ENCODE measurements at places on chromosomes 7 and 10. TPM values are rescaled to one million over a fixed set of nuclear protein-coding genes. Genes with fewer than 3 reads are reported as not detected.
A peak's percentile ranks its signal among the peaks of the same experiment; 100 is the strongest.

Gene CREB5
- total RNA-seq, result not detected

Gene LAMB4
- total RNA-seq, result not detected

Gene CNNM1
- total RNA-seq, result 0.28 TPM

Gene LRMDA
- total RNA-seq, result not detected

Gene MEPCE
- total RNA-seq, result 55.8 TPM

GRCh38 chr7:111785076-111785475, 222.8 kb upstream of the IMMP2L start:
- DNase-seq, result no peak
- H3K27ac ChIP-seq, result no peak overlapping the region
- no peaks in the 10 kb centered on the region for H3K27me3 ChIP-seq
- H3K4me3 ChIP-seq, result no peak overlapping the region

DNA sequence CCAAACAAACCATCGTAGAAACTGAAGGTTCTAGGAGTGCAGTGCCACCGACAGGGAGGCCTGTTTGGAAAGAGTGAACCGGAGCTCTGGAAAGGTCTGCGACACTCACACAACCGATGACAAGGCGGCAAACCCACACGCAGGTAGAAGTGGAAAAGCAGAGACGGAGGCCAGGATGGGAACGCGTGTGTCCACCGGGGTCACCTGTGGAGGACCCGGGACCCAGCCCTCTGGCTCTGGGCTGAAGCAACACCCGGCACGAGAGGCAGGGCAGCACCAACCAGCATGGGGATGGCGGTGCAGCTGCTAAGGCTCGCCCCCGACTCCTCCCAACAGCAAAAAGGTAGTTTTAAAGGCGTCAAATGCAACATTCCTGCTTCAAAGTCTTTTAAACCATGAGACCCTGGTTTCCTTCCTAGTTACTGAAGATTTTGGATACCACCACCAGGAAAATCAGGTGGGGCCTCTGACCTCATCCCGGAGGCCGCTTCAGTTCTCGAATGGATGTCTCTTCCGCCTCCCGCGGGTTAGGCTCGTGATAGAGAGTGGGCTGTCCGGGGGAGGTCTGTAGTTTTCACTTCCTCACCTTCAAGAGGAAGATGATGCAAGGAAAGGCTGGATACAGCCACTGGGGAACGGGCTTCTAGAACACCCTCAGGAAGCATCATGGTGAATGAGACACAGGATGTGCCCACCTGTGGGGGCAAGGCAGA, 115.5 kb downstream of the SMURF1 start:
- DNase-seq, result no peak
- no peak overlapping the region for H3K4me3 ChIP-seq
- H3K4me1 ChIP-seq, result peaks cover 3% of the 10 kb centered on the region
- no peaks in the 10 kb centered on the region for H3K27me3 ChIP-seq
- peaks cover 30% of the 10 kb centered on the region for H3K36me3 ChIP-seq

- no peaks in the 10 kb centered on the region for H3K27me3 ChIP-seq
- no peak for DNase-seq
- H3K4me3 ChIP-seq, result no peak overlapping the region
- H3K36me3 ChIP-seq, result no peaks in the 10 kb centered on the region
- no peaks in the 10 kb centered on the region for H3K4me1 ChIP-seq
Observed at GRCh38 chr10:126423732-126424491, 35.6 kb upstream of the ADAM12 start.

GRCh38 chr10:94630017-94630688, 53.4 kb upstream of the CYP2C18 start:
- DNase-seq, result peak; percentile 37
- H3K27ac ChIP-seq, result no peak overlapping the region
- no peak overlapping the region for H3K4me3 ChIP-seq
- peaks cover 3% of the 10 kb centered on the region for H3K27me3 ChIP-seq

DNA sequence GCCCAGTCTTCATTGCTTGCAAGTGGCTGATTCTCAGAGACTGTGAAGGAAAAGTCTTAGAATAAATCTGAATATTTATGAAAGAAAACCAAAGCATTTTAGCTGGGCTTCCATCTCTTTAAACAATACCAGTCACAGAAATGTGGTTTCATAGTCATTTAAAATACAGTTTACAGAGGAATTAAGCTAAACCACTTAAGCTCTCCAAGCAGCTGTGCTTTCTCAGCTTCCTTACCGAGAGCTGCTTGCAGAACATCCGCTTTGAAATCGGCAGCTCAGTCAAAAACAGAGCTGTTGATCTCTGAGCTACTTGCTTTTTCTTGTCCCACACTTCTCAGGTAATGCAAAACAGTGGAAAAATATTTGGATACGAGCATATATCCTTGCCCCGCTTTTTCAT, 134.5 kb downstream of the DYNC1I1 start:
- no peak overlapping the region for H3K27ac ChIP-seq
- peaks cover 11% of the 10 kb centered on the region for H3K27me3 ChIP-seq
- H3K4me3 ChIP-seq, result no peak overlapping the region
- H3K4me1 ChIP-seq, result no peaks in the 10 kb centered on the region
- H3K36me3 ChIP-seq, result no peaks in the 10 kb centered on the region
- no peak for DNase-seq

DNA sequence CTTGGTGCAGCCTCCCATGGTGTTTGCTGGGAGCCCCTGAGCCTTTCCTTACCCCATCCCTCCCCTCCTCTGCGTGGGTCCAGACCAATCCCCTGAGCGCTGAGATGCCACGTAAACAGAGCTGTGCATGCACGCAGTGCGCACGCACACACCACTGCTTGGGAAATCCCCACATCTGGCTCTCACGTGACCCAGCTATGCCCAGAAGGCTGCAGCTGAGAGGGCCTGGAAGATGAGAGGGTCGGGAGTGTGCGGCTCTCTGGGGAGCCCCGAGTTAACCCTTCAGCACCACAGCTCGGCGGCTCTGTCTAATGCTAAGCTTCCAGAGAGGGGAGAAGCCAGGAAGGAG, 177.2 kb downstream of the SH3PXD2A start:
- H3K27me3 ChIP-seq, result no peaks in the 10 kb centered on the region
- H3K27ac ChIP-seq, result peak overlapping the region; percentile 85
- H3K36me3 ChIP-seq, result peaks cover 1% of the 10 kb centered on the region
- peak overlapping the region; percentile 80 for H3K4me3 ChIP-seq
- H3K4me1 ChIP-seq, result peaks cover 18% of the 10 kb centered on the region

- no peaks in the 10 kb centered on the region for H3K4me1 ChIP-seq
- no peaks in the 10 kb centered on the region for H3K36me3 ChIP-seq
- DNase-seq, result no peak
- no peak overlapping the region for H3K27ac ChIP-seq
Observed at GRCh38 chr10:34187201-34187600, 627.9 kb downstream of the PARD3 start.

- H3K27me3 ChIP-seq, result peaks cover 5% of the 10 kb centered on the region
- no peak overlapping the region for H3K27ac ChIP-seq
- H3K4me1 ChIP-seq, result peaks cover 14% of the 10 kb centered on the region
- DNase-seq, result no peak
Observed at GRCh38 chr7:138924501-138925225, 56.5 kb downstream of the KIAA1549 start.

GRCh38 chr10:60430836-60431597, 41.3 kb upstream of the ANK3 start:
- no peak overlapping the region for H3K4me3 ChIP-seq
- DNase-seq, result no peak
- H3K4me1 ChIP-seq, result peaks cover 12% of the 10 kb centered on the region
- H3K27ac ChIP-seq, result no peak overlapping the region
- H3K36me3 ChIP-seq, result peaks cover 3% of the 10 kb centered on the region

GRCh38 chr10:78520737-78521430, 487.2 kb downstream of the RPS24 start:
- H3K36me3 ChIP-seq, result no peaks in the 10 kb centered on the region
- no peak overlapping the region for H3K4me3 ChIP-seq
- H3K27ac ChIP-seq, result no peak overlapping the region
- no peaks in the 10 kb centered on the region for H3K27me3 ChIP-seq
- peaks cover 6% of the 10 kb centered on the region for H3K4me1 ChIP-seq

DNA sequence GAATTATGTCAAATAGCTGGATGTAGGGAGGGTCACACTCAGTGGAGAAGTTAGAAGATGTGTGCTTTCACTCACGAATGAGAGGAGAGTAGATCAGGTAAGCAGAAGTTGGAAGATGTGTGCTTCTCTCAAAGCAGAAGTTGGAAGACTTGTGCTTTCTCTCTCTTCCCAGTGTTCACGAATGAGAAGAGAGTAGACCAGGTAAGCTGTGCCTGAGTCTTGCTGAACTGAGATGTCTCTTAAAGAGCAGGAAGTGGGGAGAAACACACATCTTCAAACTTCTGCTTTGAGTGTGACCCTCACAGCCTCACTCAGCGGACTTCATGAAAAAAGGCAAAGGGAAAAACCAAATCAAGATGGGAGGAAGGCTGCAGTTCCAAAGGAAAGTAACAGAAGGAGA, 7.0 kb upstream of the TMEM243 start:
- DNase-seq, result peak; percentile 51
- H3K27ac ChIP-seq, result no peak overlapping the region
- H3K4me3 ChIP-seq, result no peak overlapping the region
- peaks cover 1% of the 10 kb centered on the region for H3K27me3 ChIP-seq
- no peaks in the 10 kb centered on the region for H3K36me3 ChIP-seq
- peaks cover 8% of the 10 kb centered on the region for H3K4me1 ChIP-seq

- no peaks in the 10 kb centered on the region for H3K36me3 ChIP-seq
- no peak overlapping the region for H3K4me3 ChIP-seq
- H3K27me3 ChIP-seq, result peaks cover 15% of the 10 kb centered on the region
- peaks cover 18% of the 10 kb centered on the region for H3K4me1 ChIP-seq
Observed at GRCh38 chr7:44100458-44101302, 3.5 kb upstream of the AEBP1 start.

- no peak for DNase-seq
- H3K27ac ChIP-seq, result no peak overlapping the region
- H3K27me3 ChIP-seq, result peaks cover 6% of the 10 kb centered on the region
- no peaks in the 10 kb centered on the region for H3K4me1 ChIP-seq
Observed at GRCh38 chr7:22061775-22062174, 116.1 kb upstream of the CDCA7L start.

GRCh38 chr7:69217516-69218350, 380.5 kb upstream of the AUTS2 start:
- no peaks in the 10 kb centered on the region for H3K4me1 ChIP-seq
- H3K27me3 ChIP-seq, result no peaks in the 10 kb centered on the region
- H3K4me3 ChIP-seq, result no peak overlapping the region
- H3K36me3 ChIP-seq, result no peaks in the 10 kb centered on the region

DNA sequence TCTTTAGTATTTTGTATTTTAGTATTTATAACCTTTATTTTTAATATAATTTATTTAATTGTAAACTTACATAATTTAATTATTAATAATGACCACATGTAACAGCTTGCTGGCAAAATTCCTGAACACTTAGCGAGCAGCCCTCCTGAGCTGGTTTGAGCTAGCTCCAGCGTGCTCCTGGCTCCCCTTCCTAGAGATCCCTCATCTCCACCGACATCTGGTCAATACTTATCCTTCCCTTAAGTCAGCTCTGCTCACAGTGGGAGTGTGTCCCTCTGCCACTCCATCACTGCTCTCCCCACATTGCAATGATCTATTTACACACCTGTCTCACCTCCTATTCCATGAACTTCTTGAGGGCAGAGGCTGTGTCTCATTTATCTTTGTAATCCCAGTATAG, 20.6 kb upstream of the TBXAS1 start:
- no peak for DNase-seq
- H3K4me3 ChIP-seq, result no peak overlapping the region
- H3K4me1 ChIP-seq, result peaks cover 3% of the 10 kb centered on the region
- H3K36me3 ChIP-seq, result no peaks in the 10 kb centered on the region
- no peak overlapping the region for H3K27ac ChIP-seq

DNA sequence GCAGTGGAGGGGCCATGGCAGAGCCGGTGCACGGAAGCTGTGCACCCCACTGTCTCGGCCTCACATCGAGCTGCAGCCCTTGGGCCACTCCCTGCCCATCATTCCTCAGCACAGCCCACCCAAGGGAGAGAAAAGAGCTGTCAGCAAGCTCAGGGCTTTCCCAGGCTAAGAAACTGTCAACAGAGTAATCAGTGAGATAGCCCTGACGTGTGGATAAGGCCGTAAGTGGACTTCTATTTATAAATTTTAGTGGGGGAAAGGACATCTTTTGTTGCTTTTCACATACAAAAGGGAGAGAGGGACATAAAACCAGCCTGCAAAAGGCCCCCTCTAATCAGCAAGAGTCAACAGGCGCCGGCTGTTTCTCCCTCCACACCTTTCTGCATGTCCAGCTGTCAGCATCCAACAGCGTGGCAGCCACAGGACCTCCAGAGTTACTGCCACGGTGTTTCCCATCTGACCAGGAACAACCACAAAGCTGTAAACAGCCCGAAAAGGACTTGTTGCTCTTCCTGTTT, 56.8 kb upstream of the DDC start:
- H3K36me3 ChIP-seq, result no peaks in the 10 kb centered on the region
- no peaks in the 10 kb centered on the region for H3K4me1 ChIP-seq
- no peak overlapping the region for H3K4me3 ChIP-seq
- no peak overlapping the region for H3K27ac ChIP-seq
- H3K27me3 ChIP-seq, result peaks cover 41% of the 10 kb centered on the region
- DNase-seq, result no peak

Measured in activated CD4-positive, alpha-beta T cell treated with anti-CD3 and anti-CD28 coated beads, Interleukin-2, amount 10 ng/mL, durations not matched to agents 24 days and 14 days (primary cell).